ENCODE measurements at places on chromosomes 13 and 19. TPM values are rescaled to one million over a fixed set of nuclear protein-coding genes. Genes with fewer than 3 reads are reported as not detected.

- no peaks in the 10 kb centered on the region for H3K36me3 ChIP-seq
- no peak overlapping the region for H3K4me3 ChIP-seq
- DNase-seq: no peak
- no peaks in the 10 kb centered on the region for H3K27me3 ChIP-seq
Observed at GRCh38 chr13:101209206-101209893, 207.0 kb downstream of the NALCN start.

DNA sequence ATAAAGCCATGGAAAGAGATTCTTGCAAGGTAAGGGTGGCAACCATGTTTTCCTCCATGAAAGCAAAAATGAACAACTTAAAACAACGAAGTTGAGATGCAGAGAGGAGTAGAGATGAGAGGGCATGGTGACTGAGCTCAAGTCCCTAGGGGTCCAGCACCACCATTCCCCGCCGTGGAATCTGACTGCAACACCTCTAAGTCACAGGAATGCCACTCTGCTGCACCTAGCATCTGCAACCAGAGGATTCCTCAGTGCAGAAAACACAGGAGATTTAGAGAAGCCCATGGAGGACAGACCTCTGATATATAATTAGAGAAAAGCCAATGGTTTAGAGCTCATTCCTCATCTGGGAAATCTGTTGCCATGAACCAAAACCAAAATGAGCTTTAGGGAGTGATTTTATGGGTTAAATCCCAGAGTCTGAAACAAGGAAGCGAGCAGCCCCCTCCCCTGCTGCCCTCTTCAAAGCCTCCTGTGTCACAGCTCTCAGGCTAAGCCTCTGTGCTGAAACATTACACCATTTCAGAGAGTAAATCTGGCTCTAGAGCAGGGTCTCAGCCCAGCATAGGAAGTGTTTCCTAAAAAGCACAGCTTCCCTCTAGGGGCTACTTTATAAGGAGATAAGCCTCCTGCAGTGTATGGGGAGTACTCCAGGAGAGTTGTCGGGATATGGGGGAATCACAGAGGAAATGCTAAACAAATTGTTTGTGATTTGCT lies 1043.6 kb downstream of the UQCRFS1 start:
- no peaks in the 10 kb centered on the region for H3K4me1 ChIP-seq
- H3K36me3 ChIP-seq: no peaks in the 10 kb centered on the region
- DNase-seq: no peak
- no peaks in the 10 kb centered on the region for H3K27me3 ChIP-seq
- H3K27ac ChIP-seq: no peak overlapping the region

DNA sequence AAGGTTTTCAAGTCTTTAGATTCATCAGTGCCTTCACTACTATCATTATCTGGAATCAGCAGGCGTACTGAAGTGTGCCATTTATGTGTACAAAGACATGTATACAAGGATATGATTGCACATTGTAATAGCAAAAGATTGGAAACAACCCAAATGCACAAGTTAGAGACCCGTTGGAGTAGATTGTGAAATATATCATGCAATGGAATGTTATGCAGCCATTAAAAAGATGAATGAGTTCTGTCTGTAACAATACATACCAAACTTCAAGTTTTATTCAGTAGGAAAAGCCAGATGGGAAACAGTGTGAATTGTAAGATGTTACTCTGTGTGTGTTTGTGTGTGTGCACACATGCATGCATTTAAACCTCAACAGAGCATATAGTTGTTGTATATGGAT lies 97.9 kb downstream of the DGKH start:
- H3K4me1 ChIP-seq: no peaks in the 10 kb centered on the region
- H3K36me3 ChIP-seq: no peaks in the 10 kb centered on the region
- H3K4me3 ChIP-seq: no peak overlapping the region
- DNase-seq: no peak
- no peak overlapping the region for H3K27ac ChIP-seq

DNA sequence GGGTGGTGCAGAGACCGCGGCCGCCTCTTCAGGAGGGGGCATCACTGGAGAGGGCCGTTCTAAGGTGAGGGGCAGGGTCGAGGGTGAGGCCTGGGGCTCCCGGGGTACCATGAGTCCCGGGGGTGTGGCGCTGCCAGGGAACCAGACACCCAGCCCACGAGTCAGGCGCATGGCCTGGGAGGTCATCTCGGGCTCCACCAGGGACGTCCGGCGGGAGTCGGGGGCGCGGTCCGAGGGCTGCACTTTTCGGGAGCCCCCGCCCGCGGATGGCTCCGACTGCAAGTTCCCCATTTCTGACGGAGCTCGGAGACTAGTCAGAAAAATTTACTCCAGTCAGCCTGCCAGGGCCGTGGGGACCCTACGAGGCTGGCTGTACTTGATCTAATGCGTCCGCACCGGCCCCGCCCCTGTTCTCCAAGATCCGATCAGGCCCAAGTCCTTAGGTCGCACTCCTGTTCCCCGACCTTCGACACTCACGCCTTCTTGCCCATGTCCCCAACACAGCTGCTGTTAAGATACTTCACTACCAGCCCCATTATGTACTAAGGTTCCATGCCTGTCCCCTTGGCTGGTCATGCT lies 774 bp downstream of the GGN start:
- no peaks in the 10 kb centered on the region for H3K4me1 ChIP-seq
- H3K27me3 ChIP-seq: peaks cover 2% of the 10 kb centered on the region
- H3K27ac ChIP-seq: no peak overlapping the region

- no peaks in the 10 kb centered on the region for H3K27me3 ChIP-seq
- no peak overlapping the region for H3K4me3 ChIP-seq
- no peaks in the 10 kb centered on the region for H3K4me1 ChIP-seq
Observed at GRCh38 chr19:3115411-3115810, 20.4 kb upstream of the GNA15 start.

- no peaks in the 10 kb centered on the region for H3K36me3 ChIP-seq
- no peak for DNase-seq
- H3K27me3 ChIP-seq: no peaks in the 10 kb centered on the region
- H3K4me3 ChIP-seq: no peak overlapping the region
Observed at GRCh38 chr13:103156346-103156998, 90.3 kb upstream of the SLC10A2 start.

DNA sequence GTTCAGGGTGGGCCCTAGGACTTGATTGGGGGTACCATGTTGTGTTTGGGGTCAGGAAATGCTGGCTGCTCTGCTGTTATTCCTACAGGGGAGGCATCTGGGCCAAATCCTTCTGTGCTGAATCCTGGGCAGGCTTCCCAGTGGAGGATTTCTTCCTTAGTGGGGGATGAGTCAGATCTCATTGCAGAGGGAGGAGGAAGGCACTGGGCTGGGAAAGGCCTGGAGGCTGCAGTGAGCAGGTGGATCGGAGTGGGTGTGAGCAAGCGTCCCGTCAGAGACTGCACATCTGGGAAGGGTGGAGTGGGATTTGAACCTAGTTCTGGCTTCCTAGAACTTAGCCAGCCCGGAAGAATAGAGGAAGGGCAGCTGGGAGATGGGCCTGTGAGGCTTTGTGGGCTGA lies 11.5 kb downstream of the CCDC124 start:
- DNase-seq: no peak
- H3K27ac ChIP-seq: no peak overlapping the region
- H3K4me1 ChIP-seq: peaks cover 5% of the 10 kb centered on the region
- H3K36me3 ChIP-seq: no peaks in the 10 kb centered on the region

The ZNF443 gene
- 8.4 TPM for total RNA-seq

The ACP7 gene
- not detected for total RNA-seq

The GSX1 gene
- total RNA-seq: not detected

The DCT gene
- 0.13 TPM for total RNA-seq

The NCR1 gene
- total RNA-seq: 0.91 TPM

Data from kidney (tissue), 22 donors.